ENCODE measurements at places on chromosomes 16 and 17.

DNA sequence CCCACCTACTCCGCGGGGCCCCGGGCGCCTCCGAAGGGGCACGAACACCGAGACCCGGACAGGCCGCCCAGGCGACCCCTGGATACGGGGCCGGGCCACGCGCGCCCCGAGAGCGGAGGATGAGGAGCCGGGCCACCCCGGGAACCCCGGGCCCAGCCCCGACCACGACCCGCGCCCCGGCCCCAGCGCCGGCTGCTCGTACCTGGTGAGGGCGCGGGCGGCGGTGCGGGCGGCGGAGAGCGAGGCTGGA lies 192 bp downstream of the FASN start:
- no peak for DNase-seq

DNA sequence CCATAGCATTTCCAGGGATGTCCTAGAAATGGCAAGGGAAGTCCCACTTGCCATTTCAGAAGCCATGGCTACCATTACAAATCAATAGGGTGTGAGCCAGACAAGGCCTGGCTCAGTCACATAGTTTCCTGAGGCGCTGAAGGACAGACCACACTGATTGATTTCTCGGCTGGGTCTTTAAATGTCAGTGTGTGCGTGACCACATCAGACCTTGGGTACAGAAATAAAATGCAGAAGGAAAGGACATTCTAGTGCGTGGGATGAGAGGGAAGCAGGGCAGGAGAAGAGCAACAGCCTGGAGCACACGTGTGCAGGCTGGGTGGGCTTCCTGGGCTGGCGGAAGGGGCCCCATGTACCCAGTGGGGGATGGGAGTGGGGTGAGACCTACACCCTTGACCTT lies 58.7 kb upstream of the LYRM9 start:
- DNase-seq: no peak

DNA sequence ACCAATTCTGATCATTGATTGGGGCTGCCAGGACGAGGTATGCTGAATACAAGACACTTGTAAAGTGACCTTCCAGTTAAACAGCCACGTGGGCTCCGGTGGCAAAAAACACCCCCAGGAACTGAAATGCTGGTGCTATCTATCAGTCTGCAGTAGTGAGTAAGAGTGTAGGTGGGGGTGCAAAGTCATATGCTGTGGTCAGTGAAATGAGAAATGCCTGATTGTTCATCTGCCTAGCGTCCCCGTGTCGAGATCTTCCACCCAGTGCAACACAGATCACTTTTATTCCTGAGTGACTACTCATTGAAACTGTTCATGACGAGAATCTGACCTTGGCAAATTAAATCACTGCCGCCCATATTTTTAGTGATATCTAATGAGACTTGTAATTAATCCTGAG lies 806.5 kb upstream of the GOT2 start:
- no peak for DNase-seq

DNA sequence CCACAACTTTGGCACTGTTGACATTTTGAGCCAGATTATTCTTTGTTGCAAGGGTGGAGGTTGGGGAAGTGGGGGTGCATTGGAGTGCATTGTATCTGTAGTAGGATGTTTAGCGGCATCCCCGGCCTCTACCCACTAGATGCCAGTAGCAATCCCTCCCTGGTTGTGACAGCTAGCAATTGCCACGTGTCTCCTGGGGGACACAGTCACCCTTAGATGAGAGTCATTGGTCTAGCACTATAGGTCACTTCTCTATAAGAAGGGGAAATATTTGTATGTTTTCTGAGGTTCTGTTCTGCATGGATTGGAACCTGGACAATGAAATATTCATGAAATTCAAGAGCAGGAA lies 32.4 kb downstream of the MSI2 start:
- no peak for DNase-seq

GRCh38 chr17:83091257-83092141 lies 12.1 kb downstream of the METRNL start:
- DNase-seq: no peak

DNA sequence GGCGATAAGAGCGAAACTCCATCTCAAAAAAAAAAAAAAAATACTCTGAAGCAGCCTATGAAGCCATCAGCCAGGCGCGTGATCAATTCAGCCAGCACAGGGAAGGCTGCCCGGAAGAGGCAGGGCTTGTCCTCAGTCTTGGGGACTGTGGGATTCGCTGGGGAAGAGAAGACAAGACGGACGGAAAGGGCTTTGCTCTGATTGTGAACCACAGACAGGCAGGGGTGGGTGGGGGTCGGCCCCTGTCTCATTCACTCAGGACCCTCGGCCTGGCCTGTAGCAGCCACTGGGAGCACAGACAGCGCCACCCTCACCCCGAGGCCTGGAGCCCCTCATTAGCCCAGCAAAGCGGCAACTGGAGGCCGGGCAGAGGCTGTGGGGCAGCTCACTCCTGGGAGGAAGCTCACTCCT lies 37.2 kb downstream of the ABR start:
- no peak for DNase-seq

DNA sequence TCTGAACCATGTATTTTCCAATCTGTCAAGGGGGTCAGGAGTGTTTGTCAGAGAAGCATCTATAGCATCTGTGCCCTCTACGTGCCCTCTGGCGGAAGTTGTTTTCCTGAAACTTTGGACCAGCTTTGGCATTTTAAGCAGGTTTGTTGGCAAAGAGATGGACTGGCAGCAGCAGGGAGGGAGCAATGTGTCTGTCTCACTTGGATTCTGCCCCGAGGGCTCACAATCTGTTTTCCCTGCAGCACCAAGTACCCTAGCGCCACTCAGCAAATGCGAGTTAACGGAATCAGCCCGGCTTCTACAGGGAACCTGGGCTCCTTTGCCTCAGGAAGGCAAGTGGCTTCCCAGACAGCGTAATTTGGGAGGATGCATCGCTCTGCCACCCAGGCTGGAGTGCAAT lies 17.4 kb downstream of the DUSP14 start:
- DNase-seq: no peak

- no peak for DNase-seq
Measured at GRCh38 chr17:17873450-17873991, 36.7 kb upstream of the SREBF1 start.

- DNase-seq: no peak
Measured at GRCh38 chr17:13346996-13347762, 254.6 kb downstream of the HS3ST3A1 start.

DNA sequence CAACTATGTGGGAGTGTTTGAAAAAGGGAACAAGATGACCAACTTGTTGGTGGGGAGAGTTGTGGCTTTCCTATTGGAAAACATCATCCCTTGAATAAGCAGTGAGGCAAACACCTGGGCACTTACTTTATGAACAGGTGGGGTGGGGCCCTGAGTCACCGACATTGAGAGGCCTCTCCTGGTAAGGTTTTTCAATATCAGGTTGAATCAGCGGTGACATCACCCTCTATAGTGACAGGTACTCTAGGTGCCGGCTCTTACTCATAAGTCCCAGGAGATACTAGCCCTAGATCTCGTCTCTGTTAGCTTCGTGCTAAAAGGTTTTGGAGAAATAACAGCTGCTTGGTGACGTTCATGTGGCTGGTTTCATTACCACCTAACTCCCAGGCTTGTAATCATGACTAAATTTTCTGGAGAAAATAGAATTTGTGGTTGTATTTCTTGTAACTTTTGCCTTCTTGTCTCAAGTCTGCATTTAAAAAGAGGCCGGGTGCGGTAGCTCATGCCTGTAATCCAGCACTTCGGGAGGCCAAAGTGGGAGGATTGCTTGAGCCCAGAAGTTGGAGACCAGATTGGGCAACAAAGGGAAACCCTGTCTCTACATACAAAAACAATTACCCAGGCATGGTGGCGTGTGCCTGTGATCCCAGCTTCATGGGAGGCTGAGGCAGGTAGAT lies 19.3 kb downstream of the CDH1 start:
- DNase-seq: no peak

- DNase-seq: no peak
Measured at GRCh38 chr17:67531291-67531690, 154.2 kb downstream of the PITPNC1 start.

GRCh38 chr17:28467456-28468025 lies 5.9 kb upstream of the SLC13A2 start:
- no peak for DNase-seq

- no peak for DNase-seq
Measured at GRCh38 chr16:66247516-66248481, 118.7 kb upstream of the CDH5 start.

GRCh38 chr16:6190776-6191175 lies 1093.2 kb upstream of the EEF2KMT start:
- DNase-seq: no peak

All from T-helper 9 cell (primary cell).